ENCODE measurements at places on chromosomes 3 and 15. TPM values are rescaled to one million over a fixed set of nuclear protein-coding genes. Genes with fewer than 3 reads are reported as not detected.
A peak's percentile ranks its signal among the peaks of the same experiment; 100 is the strongest.

DNA sequence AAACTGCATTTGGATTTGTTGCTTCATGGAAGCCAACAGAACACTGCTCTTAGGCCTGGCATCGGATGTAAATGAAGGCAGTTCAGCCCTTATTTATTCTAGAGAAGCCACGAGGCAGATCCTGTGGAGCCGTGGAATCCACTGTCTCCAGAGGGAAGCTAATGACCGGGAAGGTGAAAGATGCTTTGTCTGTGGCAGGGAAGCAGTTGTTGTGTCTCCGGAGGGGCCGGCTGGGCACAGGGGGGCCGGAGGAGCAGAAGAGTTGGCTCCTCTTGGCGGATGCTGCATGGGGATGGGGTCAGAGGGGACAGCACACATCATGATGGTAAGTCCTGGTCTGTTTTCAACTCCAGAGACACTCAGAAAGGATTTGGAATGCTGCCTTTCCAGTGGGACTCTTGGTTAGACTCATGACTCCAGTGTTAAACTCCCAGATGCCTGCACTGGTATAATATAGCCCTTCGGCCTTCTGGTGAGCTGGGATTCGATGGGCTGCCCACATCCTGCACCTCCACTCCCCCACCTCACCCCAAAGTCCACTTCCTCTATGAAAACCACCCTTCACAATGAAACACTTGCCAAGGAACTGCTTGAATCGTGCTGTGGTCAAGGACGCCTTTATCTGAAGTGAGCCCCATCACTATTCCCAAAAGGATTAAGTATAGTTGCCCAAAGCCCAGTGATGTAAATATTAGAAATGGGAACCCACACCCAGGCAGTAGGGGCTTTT lies 33.6 kb downstream of the TPM1 start:
- no peak for DNase-seq

DNA sequence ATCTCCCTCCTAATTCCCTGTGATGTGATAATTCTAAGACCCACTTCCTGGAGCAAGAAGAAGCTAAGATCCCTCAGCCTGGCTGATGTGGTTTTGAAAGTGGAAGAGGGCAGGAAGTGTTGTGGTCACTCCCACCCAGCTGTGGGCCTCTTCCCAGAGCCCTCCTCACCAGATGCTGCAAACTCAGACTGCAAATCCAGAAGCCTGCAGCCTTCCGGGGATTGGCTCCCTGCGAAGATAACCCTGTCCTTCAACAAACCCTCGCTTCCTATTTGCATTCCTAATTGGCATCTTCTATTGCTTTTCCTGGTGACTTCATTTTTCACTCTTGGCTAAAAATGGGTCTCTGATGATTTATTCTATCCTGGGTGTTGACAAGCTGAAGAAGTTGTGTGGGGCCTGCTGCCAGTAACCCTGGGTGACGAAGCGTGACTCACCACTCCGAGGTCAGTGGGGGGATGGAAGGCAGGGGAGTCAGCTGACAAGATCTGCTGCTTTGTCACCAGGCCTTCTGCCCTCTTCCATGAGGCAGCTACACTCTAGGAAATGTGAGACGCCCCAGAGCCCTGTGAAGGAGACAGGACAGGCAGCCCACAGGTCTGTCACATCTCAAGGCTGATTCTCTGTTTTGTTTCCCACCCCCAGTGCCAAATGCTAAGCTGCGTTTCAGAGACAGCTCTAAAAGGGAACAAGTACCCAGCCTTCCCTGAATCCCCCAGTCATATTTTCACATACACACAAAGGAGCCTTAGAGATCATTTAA lies 99.7 kb upstream of the LIPC start:
- DNase-seq, result peak; percentile 79

GRCh38 chr3:192817053-192817452 lies 89.7 kb upstream of the FGF12 start:
- no peak for DNase-seq

DNA sequence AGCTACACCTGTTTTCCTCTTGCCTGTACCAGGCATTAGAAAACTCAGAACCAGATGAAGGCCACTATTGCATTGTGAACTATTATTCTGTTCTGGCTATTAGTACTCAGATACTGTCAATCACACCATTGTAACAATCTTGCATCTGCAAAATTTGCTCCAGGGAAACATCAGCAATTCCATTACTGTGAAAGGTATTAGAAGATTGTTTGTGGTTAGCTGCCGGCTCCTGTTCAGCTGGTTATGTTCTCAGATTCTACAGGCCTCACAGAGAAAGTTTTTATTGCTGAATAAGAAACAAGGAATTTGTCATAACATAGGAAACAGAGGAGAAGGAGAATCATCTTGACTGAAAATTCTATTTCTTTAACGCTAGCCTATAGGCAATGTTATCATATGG lies 179.9 kb downstream of the PLOD2 start:
- DNase-seq, result no peak

CYP1A2 gene
- total RNA-seq, result not detected

- no peak for DNase-seq
These were observed 74.4 kb upstream of the ACP3 start for GRCh38 chr3:132242790-132243189.

C15orf62 gene
- 0.70 TPM for total RNA-seq

GRCh38 chr3:149473357-149474249 lies 894 bp upstream of the TM4SF4 start:
- no peak for DNase-seq

GRCh38 chr15:56927816-56928215 lies 9.4 kb downstream of the TCF12 start:
- no peak for DNase-seq

LMOD3 gene
- total RNA-seq, result not detected
